ENCODE measurements at places on chromosomes 5 and 9.
A peak's percentile ranks its signal among the peaks of the same experiment; 100 is the strongest.

GRCh38 chr5:139459451-139459934 lies 3.0 kb downstream of the ECSCR start:
- DNase-seq: peak; percentile 61

GRCh38 chr9:99021512-99021911 lies 77.8 kb downstream of the COL15A1 start:
- DNase-seq: no peak

DNA sequence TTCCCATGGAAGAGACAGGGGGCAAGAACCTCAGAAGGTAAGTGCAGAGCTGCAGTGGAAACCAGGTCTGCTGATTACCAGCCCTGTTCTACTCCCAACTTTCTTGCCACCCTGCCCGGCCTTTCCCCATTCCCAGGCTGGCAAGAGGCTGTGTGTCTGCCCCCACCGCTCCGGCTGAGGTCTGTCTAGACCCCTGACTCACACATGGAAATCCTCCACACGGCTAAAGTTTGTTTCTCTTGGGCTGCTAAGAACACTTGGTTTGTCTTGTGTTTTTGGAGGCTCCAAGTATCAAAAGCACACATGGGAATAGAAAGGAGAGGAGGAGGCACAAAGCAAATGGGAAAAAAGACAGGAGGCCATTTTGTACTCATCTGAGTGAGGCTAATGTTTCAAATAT lies 168.3 kb downstream of the GABBR2 start:
- DNase-seq: no peak

DNA sequence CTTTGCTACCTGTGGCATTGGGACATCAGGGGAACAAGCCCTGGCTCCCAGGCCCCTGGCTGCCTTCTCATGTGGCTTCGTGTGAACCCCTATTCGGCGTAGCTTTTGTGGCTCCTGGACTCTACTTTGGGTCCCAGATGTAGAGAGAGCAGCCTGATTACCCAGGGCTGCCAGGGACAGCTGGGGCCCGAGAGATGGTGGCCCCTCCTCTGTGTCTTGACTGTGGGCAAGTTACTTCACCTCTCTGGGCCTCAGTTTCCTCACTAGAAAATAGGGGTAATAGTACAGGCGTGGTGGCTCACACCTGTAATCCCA lies 2.0 kb downstream of the PKN3 start:
- no peak for DNase-seq

DNA sequence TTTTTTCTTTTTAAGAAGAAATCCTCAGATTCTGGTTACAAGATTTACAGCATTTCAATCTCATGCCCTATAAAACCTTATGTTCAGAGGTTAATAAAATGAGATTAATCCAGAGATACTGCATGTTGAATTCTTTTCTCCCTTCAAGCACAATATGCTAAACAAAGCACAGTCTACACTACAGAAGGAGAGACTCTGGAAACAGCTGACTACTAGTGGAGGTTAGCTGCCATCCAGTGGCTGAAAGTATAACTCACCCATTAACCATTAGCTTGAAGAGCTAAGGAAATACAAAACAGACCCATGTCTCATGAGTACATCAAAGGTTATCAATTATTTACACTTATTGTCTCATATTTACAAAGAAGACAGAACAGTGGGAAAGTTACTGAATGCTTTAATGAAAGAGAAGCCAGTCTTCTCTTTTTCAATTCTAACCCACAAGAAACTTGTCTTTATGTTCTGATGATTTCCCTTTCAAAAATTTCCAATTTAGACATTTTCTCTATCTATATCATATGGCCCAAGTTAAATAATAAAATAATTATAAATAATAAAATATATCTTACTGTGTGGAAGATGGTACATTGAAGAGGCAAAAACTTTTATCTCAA lies 12.7 kb upstream of the DNAH5 start:
- peak; percentile 20 for DNase-seq

GRCh38 chr9:92048924-92049625 lies 66.1 kb downstream of the SPTLC1 start:
- no peak for DNase-seq

- DNase-seq: no peak
These were observed 318.4 kb upstream of the NMUR2 start for GRCh38 chr5:152723482-152723881.
